Adrenal gland (tissue), 19 donors: ENCODE measurements at places on chromosomes 16 and 17. TPM values are rescaled to one million over a fixed set of nuclear protein-coding genes. Genes with fewer than 3 reads are reported as not detected.

DNA sequence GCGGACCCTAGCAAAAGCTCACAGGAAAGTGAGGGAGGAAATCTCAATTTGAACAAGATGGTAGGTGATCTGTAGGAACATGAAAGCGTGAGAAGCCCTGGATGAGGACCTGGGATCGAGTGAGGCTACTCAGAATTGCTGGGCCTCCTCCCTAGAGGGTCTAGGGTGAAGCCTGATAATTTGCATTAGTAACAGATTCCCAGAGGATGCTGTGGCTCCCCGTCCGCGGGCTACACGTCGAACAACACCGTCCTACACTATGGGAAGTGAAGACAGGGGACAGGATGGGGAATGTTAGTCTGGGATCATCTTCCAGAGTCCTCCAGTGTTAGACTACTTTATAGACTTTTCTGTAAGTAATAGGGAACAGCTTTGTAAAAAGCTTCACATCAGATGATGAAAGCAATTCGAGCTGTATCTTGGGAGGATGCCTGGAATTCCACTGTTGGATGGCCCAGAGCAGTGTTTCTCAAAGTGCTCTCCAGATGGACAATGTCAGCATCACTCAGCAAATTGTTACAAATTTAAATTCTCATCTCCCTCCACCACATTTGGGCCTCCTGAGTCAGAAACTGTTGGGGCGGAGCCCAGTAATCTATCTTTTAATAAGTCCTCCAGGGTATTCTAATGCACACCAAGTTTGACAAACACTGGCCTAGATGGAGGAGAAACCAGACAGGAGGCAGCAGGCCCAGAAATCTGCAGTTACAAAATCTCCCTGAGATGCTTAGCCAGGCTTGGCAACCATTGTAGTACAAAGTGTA lies 6.5 kb downstream of the FNDC8 start:
- DNase-seq: no peak

DNA sequence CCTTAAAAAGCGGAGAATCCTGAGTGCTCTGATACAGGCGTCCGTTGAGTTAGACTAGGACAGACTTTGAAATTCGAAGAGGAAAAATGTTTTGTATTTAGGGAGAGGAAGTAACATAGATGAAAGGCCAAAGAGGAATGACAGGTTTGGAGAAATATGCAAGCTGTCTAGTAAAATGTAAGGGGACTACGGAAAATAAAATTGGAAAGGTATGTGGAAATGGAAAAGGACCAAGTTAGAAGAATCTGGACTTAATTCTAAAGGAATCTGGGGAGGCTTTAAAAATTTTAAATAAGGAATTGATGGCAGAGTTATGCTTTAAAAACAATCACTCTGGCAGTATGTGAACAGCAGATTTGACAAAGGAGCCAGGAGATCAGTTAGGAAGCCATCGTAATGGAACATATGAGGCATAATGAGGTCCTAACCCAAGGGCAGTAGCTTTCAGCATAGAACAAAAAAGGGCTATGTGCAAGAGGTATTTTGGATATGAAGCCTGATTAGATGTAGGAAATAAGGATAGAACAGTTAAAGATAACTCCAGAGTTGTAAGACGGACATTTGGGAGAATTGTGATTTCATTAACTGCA lies 38.3 kb downstream of the CYB561 start:
- DNase-seq: no peak

DNA sequence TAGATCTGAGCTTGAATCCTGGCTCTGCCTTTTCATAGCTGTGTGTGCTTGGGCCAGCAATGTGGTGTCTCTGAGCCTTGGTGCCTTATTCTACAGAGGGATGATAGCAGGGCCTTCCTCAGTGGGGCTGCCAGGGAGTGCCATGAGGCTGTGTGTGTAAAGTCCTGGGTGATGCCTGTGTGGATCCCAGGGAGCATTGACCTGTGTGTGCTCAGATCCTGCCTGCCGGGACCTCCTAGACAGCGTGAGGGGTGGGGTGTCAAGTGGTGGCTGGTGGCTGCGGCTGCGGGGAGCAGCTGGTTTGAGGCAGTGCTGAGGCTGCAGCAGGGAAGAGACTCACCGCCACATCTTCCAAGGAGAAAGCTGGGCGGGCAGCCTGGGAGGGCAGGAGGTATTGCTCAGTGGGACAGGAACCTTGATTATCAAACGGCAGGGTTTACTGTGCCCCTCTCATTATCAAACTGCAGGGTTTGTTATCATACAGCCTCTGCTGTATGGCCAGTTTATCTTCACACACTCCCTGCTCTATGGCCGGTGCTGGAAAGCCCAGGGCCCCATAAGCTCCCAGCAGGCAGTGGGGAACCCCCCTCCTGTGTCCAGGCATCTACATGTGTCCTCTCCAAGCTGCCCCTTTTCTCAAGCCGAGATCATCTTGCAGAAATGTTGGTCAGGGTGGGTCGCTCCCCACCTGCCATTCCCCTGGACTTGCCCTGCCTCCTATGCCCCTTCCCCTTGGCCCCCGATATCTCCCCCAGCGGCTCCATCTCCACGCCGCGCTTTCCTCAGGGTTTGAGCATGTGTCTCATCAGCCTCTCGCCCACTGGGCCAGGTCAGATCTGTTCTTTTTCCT lies 3.1 kb upstream of the ADCY7 start:
- DNase-seq: no peak

DNA sequence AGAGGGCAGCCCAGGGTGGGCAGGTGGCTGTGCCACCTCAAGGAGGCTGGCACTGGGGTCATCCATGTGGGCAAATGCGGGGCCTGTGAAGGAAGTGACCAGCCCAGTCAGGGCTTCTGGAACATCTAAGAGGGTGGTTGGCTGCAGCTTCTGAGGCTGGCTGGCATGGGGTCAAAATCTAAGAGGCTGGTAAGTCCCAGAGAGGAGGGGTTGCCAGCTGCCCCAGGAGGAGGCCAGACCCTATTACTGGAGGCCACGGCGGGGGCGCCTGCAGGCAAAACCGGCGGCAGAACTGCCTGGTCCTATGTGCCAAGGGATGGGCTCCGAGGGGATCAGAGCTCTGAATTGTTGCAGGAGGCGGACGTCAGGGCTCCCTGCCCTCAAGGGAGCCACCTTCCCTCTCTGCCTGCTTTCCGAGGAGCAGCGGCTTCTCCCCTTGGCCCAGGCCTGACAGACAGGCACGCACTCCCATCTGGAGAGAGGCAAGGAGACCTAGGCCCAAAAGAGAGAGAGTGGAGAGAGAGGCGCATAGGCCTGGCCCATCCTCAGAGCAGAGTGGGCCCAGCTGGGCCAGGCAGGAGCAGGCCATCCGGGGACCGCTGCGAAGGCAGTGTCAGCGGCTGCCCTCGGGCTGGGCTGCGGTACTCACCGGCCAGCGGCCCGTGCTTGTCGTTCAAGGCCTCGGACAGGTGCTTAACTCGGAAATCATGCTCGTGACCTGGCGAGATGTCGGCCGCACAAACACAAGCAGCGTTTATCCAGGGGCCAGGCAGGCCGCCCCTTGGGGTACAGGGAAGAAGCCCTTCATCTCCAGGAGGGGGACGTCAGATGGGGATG lies 10.9 kb downstream of the ZACN start:
- DNase-seq: no peak

DNA sequence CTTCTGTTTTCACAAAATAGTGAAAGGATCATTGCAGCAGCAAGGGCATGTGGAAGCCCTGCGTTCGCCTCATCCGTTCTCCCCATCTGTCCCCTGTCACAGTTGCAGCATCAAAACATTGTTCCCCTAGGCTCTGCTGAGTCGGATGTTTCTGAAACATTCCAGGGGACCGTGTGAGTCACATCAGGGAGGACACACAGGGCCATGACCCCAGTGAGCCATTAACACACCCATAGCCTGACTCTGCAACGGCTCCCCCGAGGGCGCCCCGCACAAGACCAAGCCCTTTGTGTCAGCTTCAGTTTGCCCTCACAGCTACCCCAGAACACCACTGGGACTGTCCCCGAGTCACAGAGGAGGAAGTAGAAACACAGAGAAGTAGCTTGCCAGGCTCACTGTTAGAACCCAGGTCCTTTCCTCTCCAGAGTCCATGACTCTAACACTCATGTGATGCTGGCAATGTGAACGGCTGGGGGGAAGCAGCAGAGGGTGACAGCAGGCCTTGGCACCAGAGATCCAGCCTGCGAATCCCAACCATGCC lies 63.3 kb upstream of the HSBP1 start:
- DNase-seq: peak; percentile 70

GRCh38 chr16:49556606-49557446 lies 183.2 kb downstream of the C16orf78 start:
- DNase-seq: no peak

OGFOD3 gene
- polyA plus RNA-seq: 34.1 TPM

DNA sequence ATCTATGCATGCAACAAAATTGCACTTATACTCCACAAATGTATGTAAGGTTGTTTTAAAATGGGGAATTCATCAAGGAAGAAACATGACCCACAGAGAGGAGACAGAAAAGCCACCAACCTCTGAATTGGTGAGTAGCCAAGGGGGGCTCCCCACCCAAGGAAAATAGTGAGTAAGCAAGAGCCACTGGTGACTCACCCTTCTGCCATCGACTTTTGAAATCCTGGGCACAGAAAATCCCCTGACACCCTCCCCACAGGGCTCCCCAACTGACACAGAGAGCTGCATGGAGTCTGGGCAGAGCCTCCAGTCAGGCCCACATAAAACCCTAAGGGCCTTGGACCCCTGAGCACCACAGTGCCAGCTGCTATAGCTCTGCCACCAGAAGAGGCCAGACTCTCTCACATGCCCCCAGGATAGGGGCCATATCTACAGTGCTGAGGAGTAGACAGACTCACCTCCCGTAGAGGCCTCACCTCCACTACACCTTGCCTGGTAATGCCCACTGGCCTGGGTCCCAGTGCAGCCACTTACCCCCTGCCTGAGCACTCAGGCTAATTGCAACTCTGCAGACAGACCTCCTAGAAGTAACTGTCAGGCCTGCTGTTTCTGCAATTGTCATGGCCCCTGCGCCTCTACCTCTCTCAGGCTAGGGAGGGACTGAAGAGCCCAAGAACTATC lies 244.7 kb upstream of the WSB1 start:
- DNase-seq: no peak

DNA sequence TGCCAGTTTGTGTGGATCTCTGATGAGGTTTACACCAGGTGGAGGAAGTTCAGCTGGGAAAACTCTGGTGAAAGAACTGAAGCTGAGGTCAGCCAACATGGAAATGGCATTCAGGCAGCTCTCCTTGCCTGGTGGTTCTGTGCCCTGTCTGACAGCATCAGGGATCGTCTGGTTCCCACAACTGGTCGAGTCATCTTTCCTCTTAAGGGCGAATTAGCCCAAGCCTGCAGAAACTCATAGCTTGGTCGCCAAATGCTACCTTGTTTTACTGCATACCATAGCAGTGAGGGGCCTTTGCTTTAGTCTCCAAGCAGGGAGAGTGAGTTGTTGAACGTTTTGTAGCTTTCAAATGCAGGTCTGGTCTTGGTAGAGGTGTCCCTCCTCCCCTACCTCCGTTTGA lies 7.2 kb downstream of the PLCG2 start:
- no peak for DNase-seq

GRCh38 chr16:4984174-4984990 lies 26.3 kb downstream of the SEC14L5 start:
- no peak for DNase-seq

- DNase-seq: no peak
These were observed 9.1 kb downstream of the DEXI start for GRCh38 chr16:10932959-10933710.

ZFPM1 gene
- 23.8 TPM for polyA plus RNA-seq

GRCh38 chr16:1707193-1707790 lies 1.3 kb downstream of the MAPK8IP3 start:
- peak; percentile 56 for DNase-seq

TIMM22 gene
- 7.8 TPM for polyA plus RNA-seq

HASPIN gene
- polyA plus RNA-seq: 0.07 TPM

CALB2 gene
- 28.1 TPM for polyA plus RNA-seq

GRCh38 chr16:85176541-85177447 lies 64.5 kb upstream of the CIBAR2 start:
- DNase-seq: no peak

DNA sequence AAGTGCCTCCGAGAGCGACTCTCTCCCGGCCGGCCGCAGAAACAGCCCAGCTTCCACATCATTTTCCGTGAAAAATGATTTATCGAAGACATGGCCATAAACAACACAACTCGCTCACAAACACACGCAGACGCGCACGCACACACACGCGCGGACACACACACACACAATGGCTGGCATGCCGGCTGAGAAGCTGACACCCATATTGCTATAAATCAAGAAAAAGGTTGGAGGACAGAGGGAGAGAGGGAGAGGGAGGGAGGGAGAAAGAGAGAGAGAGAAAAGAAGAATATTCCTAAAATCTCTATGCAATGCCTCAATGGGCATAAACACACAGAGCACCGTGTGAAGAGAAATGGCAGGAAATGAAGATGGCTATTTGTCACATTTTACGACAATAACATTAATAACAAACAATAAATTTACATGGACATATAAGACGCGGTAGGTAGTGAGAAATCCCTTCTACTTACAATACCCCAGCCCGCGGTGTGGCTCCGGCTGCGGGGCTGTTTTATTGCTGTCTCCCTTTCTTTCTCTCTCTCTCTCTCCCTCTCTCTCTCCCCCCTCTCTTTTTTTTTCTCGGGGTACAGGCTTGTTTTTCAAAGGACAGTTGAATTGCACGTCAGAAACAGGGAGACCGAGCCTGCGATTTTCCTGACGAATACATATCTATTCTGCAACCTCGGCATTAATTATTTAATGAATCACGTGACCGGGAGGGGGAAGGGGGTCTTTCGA lies 9.5 kb downstream of the HOXB4 start:
- no peak for DNase-seq

RANBP10 gene
- 45.8 TPM for polyA plus RNA-seq

DNA sequence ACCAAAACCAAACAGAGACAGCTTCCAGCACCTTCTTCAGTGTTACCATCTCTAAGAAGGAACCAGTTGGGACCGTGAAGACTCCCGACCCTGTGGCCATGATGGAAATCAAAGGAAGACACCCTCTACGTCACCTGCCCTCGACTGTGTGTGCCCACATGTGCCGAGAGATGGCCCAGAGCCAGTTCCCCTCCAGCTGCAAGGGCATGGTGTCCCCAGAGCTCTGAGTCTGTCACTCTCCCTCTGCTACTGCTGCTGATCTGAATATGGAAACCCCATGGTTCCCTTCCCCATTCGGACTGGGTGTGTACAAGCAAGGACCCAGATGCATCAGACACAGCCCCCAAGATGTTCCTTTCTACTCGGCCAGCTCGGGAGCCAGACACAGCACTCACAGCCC lies 76.4 kb downstream of the SOCS1 start:
- DNase-seq: no peak

- no peak for DNase-seq
These were observed 130.6 kb downstream of the DYNLRB2 start for GRCh38 chr16:80671281-80671849.

TMEM235 gene
- polyA plus RNA-seq: not detected

DNA sequence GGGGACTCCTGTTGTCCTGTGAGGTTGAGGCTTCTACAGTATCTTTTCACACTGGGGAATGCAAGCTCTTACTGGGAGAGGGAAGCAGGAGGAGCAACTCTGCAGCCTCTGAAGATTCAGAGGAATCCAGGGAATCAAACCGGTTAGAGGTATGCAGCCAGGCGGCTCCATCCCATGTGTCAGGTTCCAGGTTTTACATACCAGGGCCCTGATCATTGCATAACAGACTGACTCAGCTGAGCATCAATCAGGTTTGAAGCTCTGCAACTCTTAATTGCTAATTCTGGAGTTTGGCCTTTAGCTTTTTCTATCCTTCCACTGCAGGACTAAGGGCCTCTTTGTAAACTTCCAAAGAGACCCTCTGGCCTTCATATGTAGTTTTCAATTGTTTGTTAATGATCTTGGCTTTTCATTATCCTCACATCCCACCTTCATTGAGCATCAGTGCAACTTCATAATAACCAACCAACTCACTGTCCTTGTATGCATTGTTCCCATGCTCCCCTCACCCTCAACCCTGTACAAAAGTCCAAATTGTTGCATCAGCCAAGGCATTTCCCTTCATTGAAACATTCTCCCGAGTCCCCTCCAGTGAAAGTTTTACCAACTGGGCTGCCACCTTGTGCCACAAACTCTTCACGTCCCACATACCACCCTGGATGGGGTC lies 59.7 kb upstream of the DHX40 start:
- peak; percentile 41 for DNase-seq
